ENCODE measurements at places on chromosomes 4 and X. TPM values are rescaled to one million over a fixed set of nuclear protein-coding genes. Genes with fewer than 3 reads are reported as not detected.

DNA sequence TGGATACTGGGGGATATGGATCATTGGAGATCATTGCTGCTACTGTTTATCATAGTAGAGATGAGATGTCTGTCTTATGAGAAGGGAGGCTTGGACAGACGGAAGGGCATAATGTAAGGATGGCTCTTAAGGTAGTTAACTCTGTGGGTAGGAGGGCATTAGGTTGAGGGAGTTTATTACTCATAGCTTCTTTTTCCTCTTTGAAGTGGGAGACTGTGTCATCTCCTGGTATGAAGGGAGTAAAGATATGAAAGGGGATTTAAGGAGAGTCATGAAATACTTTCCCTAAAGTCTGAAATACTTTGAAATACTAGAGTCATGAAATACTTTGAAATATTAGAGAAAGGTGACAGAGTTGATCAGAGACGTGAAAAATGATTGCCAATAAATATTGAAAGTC is 255.5 kb upstream of the PITX2 start:
- DNase-seq, result no peak

FOXR2 gene
- not detected for total RNA-seq

GRCh38 chr4:55321707-55322264 is 24.3 kb upstream of the SRD5A3 start:
- DNase-seq, result peak; percentile 80

GRCh38 chr4:163600727-163601126 is 106.2 kb downstream of the TMA16 start:
- DNase-seq, result no peak

GRCh38 chrX:75301060-75301459 is 27.2 kb downstream of the UPRT start:
- DNase-seq, result no peak

GRCh38 chr4:166318810-166319525 is 445.9 kb downstream of the TLL1 start:
- DNase-seq, result no peak

DNA sequence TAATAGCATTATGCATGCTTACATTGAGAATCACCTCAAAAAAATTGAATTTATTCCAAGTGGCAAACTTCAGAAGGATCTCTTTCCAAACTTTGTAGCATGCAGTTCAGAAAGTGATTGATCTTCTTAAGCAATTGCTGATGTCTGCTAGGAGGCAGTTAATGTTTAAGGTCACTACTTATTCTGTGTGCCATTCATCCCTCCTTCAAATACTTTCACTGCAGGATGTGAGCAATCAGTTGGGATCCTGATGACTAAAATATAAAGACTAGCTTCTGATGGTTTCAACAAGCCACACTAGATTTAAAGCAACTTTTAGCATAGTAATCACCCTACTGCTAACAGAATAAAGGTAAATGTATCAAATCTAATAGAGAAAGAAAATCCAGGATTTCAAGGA is 414.1 kb downstream of the ADGRL3 start:
- no peak for DNase-seq

DNA sequence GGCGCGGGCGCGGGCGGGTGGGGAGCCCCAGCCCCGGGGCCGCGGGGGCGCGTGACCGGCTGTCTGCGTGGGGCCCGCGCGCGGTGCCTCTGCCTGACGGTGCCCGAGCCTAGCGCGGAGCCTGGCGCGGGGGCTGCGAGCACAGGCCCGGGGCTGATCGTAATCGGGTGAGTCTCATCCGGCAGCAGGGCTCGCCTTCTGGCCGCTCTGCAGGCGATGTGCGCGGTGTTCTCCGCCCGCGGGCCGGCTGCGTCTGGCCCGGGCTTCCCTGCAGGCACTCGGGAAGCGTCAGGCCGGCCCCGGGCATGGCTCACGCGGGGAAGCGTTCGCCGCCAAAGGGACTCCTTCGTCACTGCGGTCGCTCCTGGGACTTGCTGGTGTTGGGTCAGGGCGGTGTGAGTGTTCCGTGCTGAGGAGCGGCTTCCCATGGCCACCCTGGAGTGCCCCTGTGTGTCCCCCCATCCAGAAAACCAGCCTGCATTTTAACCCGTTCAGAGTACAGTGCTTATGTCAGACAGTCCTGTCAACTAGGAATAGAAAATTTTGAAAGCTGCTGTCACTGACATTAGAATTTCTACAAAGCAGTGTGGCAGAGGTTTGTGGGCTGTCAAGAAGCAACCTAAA is 40.6 kb downstream of the FAM149A start:
- no peak for DNase-seq

- DNase-seq, result peak; percentile 7
These were observed 201.4 kb downstream of the CCNG2 start for GRCh38 chr4:77358315-77358928.

CYLC1 gene
- total RNA-seq, result not detected

RPS6KA6 gene
- total RNA-seq, result 0.34 TPM

- DNase-seq, result no peak
These were observed 72.8 kb upstream of the BEND4 start for GRCh38 chr4:42225286-42225685.

PAGE4 gene
- not detected for total RNA-seq

DNA sequence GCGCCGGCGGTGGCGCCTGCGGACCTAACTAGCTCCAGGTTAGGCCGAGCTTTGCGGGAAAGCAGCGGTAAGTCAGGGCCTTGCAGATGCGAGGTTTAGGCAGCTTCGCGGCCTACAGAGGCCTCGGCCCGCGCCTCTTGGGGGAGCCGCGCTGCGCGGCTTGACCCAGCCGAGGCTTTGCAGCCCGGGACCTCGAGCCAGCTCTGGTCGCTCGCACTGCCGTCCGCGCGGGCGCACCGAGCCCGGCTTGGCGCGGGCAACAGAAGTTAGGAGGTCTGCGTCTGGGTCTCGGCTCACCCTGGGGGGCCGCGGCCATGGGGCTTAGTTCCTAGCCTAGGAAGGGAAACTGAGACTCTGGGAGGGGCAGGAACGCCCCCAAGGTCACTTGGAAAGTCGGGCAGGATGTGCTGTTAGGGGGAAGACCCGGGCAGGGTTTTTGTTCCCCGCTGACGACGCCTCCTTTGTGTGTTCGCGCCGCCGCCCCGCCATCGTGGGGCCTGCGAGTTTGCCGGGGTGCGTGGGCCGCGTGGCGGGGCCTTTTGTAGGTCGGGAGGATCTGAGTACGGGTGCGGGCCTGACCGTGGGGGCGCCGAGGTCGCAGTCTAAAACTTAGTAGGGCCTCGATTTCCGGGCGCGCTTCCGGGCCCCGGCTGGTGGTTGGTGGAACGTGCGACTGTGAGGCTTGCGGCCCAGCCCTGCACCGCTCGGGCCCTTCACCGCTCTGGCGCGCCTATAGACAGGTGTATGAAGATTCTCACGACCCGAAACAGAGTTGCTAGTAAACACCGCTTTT is 482 bp downstream of the RNF4 start:
- no peak for DNase-seq

- no peak for DNase-seq
These were observed 20.9 kb downstream of the MAPK10 start for GRCh38 chr4:86338989-86339388.

GRCh38 chrX:28590396-28590795 is 3.1 kb downstream of the IL1RAPL1 start:
- peak; percentile 29 for DNase-seq

NOCT gene
- 37.8 TPM for total RNA-seq

MAGED4 gene
- total RNA-seq, result 4.6 TPM

DNA sequence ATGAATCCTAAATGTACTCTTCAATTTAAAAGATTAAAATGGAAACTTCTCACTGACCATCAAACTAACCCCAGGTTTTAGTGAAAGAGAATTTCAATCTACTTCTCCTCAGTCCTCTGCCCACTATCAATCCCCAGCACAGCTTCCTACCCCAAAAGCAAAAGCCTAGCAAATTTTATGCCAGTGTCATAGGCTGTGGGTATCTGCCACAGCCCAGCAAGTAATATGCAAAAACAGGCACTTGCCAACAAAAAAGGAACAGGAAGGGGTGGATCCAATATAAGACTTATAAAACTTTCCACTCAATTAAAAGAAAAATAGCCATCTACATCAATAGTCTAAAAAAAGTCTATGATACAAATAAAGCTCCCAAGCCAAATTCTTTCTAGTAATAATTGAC is 22.3 kb downstream of the CAMK2D start:
- no peak for DNase-seq

AGA gene
- total RNA-seq, result 40.0 TPM

DNA sequence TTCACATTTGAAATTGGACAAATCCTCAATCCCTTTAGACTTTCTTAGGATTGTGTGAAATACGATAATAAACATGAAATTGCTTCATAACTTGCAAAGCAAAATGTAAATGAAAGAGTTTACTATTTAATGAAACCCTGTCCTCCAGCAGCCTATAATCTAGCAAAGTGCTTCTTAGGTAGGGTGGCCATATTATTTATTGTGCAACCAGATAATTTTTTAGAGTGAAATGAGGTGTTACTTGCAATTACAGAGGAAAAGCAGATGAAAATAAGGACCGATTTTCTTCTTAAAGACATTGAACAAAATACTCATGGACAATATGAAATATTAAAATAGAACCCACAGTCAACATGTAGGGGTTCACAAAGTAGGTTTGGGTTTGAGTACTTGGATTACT is 116.2 kb upstream of the GALNT7 start:
- no peak for DNase-seq

GRCh38 chr4:30929649-30930048 is 209.5 kb downstream of the PCDH7 start:
- DNase-seq, result no peak

P2RY10 gene
- not detected for total RNA-seq

MAGEA1 gene
- total RNA-seq, result not detected

Data from glomerular endothelial cell (primary cell).